ENCODE measurements at places on chromosomes 11 and 22.

- DNase-seq = no peak
Measured at GRCh38 chr11:86161837-86162236, 82.7 kb upstream of the EED start.

GRCh38 chr22:49132009-49132408, 695.7 kb downstream of the BRD1 start:
- peak; percentile 87 for DNase-seq

DNA sequence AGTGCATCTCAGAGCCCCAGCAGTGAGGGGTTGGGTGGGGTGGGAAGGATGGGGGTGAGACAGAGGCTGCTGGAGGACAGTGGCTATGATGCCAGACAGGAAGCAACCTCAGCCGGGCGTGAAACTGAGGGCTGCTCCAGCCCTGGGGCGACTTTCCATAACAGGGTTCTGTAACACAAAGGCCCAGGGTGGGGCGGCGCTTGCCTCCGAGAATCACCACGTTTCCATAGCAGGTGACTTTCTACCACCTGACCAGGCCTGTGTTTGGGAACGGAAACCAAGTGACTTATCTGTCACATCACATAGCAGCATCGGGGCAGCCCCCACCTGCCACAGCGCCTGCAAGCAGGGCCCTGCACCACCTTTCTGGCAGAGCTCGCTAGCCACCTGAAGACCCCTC, 85.8 kb downstream of the TRMU start:
- DNase-seq = no peak

DNA sequence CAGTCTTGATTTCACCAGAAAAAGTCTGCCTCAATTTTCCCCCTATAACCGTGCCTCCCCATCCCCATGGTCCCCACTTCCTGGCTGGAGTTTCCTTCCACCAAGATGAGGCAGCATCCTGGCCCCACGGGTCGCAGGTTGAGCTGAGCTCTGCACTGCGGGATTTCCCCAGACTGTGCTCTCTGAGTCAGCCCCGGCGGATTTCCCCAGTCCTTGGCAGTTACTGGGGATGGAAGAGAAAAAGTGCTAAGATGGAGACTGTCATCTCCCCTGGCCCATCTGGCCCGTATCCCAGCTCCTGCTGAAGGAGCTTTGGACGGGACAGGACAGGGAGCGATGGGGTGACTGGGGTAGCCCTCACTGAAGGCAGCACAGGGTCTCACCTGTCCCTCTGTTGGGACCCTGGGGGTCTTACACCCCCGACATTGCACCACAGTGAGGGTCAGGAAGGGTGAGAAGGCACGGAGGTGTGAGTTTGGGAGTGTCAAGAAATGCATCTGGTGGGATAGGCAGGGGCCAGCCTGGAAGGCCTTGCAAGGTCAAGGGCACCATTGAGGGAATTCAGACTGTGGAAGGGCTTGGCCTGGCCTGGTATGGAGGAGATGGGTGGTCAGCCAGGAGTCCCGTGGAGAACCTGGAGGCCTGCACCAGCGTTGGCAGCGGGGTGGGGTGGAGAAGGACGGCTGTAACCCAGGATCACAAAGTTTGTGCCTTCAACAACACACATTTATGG, 36.5 kb downstream of the NADSYN1 start:
- no peak for DNase-seq

GRCh38 chr11:87425943-87426342, 388.2 kb downstream of the TMEM135 start:
- no peak for DNase-seq

DNA sequence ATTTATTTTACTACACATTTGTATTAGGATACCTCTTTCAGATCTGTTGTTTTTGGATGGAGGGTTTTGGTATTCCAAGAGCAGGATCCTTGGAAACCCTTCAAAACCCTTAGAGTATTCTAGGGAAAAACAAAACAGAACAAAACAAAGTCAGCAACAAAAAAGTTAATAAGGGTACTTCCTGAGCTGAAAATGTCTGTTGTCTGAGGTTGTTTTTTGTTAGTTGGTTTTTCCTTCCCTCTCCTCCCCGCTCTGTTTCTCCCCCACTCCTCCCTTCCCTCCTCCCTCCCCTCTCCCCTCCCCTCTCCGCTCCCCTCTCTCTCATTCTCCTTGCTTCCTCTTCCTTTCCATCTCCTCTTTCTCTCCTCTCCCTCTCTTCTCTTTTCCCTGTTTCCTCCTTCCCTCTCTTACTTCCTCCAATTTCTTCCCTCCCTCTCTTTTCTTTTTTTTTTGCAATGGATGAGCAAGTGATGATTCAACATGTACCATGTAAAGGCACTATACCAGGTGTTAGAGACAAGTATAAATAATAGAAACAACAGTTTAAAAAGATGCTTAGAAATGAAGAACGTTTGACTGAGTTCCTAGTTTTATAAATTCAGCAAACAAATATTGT, 160.6 kb downstream of the TMEM135 start:
- no peak for DNase-seq

GRCh38 chr22:19058713-19059451, 63.3 kb downstream of the DGCR2 start:
- no peak for DNase-seq

GRCh38 chr22:43479962-43480361, 68.1 kb downstream of the MPPED1 start:
- DNase-seq = no peak

GRCh38 chr11:34433899-34434298, 4.8 kb upstream of the CAT start:
- DNase-seq = no peak
